ENCODE measurements at places on chromosomes 3 and 15. TPM values are rescaled to one million over a fixed set of nuclear protein-coding genes. Genes with fewer than 3 reads are reported as not detected.
A peak's percentile ranks its signal among the peaks of the same experiment; 100 is the strongest.

- no peak for DNase-seq
Observed at GRCh38 chr3:149090461-149090860, 4.1 kb upstream of the HLTF start.

The PGBD4 gene
- total RNA-seq = 0.83 TPM

DNA sequence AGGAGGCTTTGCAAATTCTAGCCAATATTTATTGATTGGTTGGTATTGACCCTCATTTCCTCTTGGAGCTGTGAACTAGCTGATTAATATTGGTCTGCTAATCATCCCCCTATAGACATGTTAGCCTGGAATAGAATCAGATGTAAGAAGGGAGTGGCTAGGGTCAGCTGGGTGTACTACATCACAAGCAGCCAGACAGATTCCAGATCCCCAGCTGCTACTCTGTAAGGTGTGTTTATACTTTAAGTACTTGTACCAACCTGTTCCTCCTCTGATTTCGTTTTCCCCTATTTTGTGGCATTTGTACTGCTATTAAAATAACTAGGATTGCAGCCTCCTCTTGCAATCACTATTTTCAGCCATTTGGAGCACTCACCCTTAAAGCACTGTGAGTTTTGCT, 49.9 kb downstream of the PARP15 start:
- no peak for DNase-seq

DNA sequence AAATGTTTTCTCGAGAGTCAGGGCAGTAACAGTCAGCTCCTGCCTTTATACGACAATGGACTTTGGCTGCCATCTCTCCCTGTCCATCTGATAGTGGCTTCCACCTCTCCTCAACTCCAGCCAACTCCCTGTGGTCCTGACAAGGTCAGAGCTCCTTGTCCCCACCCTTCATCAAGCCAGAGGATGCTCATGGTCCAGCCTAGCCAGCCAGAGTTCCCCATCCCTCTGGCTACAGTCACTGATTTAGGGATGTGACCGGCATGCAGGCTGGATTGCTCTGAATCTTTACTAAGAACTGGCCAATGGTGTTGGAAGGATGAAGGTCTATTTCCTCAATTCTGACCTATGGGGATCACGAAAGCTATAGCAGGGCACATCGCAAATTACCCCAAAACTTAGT, 156.1 kb downstream of the OR4M2 start:
- DNase-seq = no peak

- DNase-seq = no peak
Observed at GRCh38 chr3:134621854-134622253, 29.0 kb downstream of the KY start.

DNA sequence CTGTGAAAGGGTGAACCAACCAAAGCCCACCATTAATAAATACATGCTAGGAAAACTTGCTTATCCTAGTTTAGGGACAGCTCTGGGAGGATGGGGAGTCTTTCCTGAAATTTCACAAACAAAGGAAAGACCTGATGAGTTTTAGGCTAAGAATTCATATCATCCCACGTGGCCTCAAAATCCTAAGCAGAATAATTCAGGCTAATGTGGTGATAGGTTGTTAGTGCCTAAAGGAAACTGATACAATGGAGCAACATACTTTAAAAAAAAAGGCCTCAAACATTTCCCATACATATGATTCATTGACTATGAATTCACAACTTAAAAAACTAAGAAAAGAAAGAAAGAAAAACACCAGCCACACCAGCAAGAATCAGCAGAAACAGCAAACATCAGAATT, 126.9 kb upstream of the CNTN4 start:
- DNase-seq = no peak

DNA sequence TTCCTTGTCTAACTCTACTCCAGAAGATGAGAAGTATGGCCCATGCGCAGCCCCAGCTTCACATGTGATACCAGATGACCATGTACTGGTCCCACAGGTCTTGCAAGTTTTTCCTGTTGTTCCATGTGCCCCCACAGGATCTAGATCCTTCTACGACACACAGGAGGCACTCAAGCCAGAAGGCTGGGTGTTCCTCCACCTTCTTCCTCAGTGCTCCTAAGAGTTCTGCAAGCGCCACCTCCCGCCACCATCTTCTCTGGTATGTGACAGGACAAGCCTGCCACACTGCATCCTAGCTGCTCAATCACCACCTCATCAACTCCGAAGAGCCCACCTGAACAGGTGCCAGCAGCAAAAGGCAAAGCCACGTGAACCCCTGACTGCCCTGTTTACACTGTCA, 43.1 kb downstream of the XXYLT1 start:
- DNase-seq = peak; percentile 64

The ARGFX gene
- not detected for total RNA-seq

GRCh38 chr15:38796589-38796988, 232.0 kb upstream of the RASGRP1 start:
- no peak for DNase-seq

- no peak for DNase-seq
Observed at GRCh38 chr15:68314563-68314962, 37.0 kb downstream of the FEM1B start.

GRCh38 chr3:69174871-69175737, 52.7 kb upstream of the LMOD3 start:
- no peak for DNase-seq

The PLSCR5 gene
- total RNA-seq = not detected

DNA sequence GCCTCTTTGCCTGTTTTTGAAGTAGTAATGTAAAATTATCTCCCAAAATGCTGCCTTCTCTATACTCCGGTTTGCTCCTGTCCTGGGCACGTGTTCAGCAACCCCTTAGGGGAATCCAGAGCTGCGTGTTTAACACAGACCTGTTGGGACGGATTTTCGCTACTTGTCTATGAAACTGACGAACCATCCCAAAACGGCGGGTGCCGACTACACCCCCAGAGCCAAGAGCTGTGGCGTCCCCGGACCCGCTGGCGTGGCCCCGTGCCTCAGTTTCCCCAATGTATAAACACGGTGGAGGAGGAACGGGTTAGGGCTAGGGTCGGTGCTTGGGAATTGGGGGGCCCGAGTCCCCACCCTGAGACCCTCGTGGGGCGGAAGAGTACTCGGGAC, 473 bp downstream of the FHIT start:
- peak; percentile 66 for DNase-seq

The NR1D2 gene
- total RNA-seq = 44.1 TPM

The ITGB5 gene
- total RNA-seq = 397 TPM

DNA sequence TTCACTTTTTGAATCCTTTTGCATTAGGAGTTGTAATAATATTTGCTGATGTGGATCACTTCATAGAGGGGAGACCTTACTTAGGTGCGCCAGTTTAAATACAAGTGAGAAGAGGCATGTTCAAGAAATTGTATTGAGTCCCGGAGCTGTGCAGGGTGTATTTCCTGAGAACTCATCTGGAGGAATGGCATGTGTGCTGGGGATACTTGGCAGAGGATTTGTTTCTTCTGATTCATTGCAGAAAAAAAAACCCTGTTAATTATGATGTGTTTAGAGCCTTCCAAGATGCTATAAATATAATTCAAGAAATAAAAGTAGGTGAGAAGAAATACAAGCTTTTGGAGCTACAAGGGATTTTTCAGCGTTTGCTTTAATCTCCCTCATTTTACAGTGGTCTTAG, 97.6 kb downstream of the TPRG1 start:
- no peak for DNase-seq

GRCh38 chr15:65558997-65559760, 28.9 kb downstream of the HACD3 start:
- no peak for DNase-seq

The KBTBD8 gene
- total RNA-seq = 1.9 TPM

- DNase-seq = no peak
Observed at GRCh38 chr3:188979669-188980310, 192.0 kb upstream of the TPRG1 start.

DNA sequence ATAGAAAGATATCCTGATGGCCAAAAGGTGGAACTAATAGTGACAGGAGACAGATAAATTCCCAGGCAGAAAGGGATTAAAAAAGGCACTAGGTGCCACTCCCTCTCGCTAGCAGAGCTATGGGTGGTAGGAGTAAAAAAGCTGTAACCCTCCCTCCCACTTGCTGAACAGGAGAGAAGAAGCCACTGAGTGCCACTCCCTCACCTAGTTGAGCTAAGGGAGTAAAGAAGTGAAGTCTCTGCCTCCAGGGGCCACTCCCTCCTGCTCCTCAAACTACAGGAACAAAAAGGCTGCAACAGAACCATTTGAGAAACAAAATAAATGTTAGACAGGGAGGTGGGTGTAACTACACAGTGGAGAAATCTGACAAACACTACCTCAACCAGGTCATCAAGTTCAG, 276.2 kb upstream of the EPHA6 start:
- DNase-seq = no peak

- DNase-seq = no peak
Observed at GRCh38 chr3:117036259-117036799, 326.8 kb downstream of the TUSC7 start.

- DNase-seq = no peak
Observed at GRCh38 chr3:160981217-160981938, 123.8 kb downstream of the B3GALNT1 start.

The GRK7 gene
- total RNA-seq = not detected

GRCh38 chr3:128349963-128350599, 116.6 kb downstream of the DNAJB8 start:
- DNase-seq = no peak

DNA sequence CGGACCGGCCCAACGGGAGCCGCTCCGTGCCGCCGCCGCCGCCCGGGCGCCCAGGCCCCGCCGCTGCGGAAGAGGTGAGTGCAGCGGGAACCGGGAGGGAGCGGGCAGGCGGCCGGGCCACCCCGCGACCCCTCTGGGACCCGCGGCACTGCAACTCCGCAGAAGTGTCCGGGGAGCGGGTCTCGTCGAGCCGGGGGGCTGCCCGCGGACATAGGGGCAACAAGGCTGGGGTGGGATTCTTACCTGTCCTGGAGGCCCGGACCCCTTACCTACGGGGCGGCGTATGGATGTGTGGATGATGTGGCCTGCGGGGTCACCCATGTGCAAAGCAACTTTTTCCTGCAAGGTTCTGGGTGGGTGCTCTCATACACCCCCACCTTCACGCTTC, 361 bp downstream of the SEMA3F start:
- DNase-seq = no peak

GRCh38 chr3:71956716-71957115, 171.8 kb upstream of the PROK2 start:
- no peak for DNase-seq

- no peak for DNase-seq
Observed at GRCh38 chr15:65082303-65082953, 5.9 kb downstream of the KBTBD13 start.

The CDV3 gene
- 122 TPM for total RNA-seq

All from suprapubic skin (tissue), 4 donors.